ENCODE measurements at places on chromosomes 1 and 21.

GRCh38 chr1:208475449-208475848 lies 231.3 kb upstream of the PLXNA2 start:
- no peak for DNase-seq

GRCh38 chr21:38221594-38221993 lies 35.2 kb upstream of the KCNJ15 start:
- DNase-seq, result no peak

GRCh38 chr1:25090707-25091422 lies 141.4 kb downstream of the SYF2 start:
- no peak for DNase-seq

GRCh38 chr1:69765951-69766350 lies 198.2 kb downstream of the LRRC7 start:
- no peak for DNase-seq

- DNase-seq, result no peak
Measured at GRCh38 chr1:248757784-248758195, 2.2 kb upstream of the LYPD8 start.

DNA sequence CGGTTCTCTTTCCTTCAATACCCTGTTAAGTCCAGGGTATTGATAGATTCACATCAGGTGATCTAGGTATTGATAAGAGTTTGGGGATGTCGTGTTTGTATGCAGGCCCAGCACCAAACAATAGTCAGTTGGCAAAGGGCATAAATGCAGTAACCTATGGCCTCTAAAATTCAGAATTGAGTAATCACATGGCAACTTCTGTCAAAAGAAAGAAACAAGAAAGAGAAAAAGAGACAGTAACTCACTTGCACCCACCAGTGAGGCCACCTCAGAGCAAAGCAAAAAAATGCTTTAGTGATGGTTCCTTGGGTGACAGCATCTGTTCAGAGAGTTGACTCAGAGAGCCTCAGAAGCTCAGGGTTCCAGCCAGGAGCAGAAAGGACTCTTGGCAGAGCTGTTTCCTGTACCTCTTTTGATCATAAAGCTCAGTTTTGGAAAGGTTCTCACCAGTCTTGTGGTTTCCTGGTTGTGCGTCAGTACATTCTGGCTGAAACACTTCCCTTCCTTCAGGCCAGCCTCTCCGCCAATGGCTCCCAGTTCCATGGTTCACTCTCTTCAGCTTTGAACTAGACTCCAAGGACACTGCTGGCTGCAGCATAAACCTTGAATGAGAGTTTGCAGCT lies 70.1 kb upstream of the GORAB start:
- no peak for DNase-seq

DNA sequence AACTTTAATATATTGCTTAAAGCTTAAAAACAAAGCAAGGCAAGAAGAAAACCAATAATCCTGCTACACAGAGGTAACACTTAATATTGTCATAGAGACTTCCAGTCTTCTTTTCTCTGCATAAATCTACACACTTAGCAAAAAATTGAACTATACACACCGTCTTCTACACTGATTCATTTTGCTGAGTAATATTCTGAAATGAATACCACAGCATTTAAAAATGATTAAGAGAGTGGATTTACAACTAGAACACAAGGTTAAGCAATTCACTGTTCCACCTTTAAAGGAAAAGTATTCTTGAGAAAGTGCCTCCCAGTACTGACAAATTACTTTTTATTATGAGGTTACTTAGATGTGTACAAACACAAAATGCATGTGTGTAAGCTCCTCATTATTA lies 22.2 kb upstream of the ITPKB start:
- no peak for DNase-seq

DNA sequence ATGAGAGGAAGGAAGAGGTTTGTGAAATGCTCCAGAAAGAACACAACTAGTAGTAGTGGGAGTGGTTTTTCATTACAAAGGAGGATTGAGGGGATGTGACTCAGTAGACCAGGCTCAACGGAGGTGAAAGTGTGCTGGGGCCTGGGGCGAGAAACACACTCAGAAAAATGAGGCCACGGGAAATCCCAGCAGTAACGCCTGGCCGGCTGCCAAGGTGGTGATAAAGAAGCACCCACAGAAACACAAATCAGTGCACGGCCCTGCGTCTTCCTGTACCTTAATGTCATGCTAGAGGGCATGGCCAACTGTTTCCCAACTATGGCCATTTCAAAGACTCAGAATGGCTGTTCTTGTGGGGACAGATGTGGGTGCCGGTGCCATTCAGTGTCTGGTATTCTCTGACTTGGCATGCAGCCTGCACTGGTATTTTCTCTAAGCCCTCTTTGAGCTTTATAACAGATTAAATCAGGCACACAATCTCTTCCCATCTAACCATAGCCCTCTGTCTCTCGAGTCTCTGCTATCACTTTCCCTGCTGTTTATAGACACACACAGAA lies 38.2 kb downstream of the URB2 start:
- DNase-seq, result peak; percentile 17

- DNase-seq, result no peak
Measured at GRCh38 chr1:162878000-162878596, 17.1 kb upstream of the CCDC190 start.
